ENCODE measurements at places on chromosomes 12 and 14.

- no peak for DNase-seq
Observed at GRCh38 chr12:117733549-117733805, 235.3 kb downstream of the KSR2 start.

GRCh38 chr12:119020406-119021360 is 39.3 kb downstream of the SRRM4 start:
- no peak for DNase-seq

GRCh38 chr12:102918840-102919239 is 1.8 kb upstream of the PAH start:
- no peak for DNase-seq

- no peak for DNase-seq
Observed at GRCh38 chr12:32483499-32483898, 84.1 kb downstream of the FGD4 start.

GRCh38 chr12:50246873-50247612 is 36.3 kb downstream of the LIMA1 start:
- DNase-seq = no peak

- DNase-seq = no peak
Observed at GRCh38 chr14:97298331-97298730, 501.1 kb downstream of the VRK1 start.

- DNase-seq = no peak
Observed at GRCh38 chr14:105258846-105259245, 10.5 kb downstream of the BTBD6 start.

GRCh38 chr12:27709932-27710591 is 570 bp upstream of the MRPS35 start:
- no peak for DNase-seq

DNA sequence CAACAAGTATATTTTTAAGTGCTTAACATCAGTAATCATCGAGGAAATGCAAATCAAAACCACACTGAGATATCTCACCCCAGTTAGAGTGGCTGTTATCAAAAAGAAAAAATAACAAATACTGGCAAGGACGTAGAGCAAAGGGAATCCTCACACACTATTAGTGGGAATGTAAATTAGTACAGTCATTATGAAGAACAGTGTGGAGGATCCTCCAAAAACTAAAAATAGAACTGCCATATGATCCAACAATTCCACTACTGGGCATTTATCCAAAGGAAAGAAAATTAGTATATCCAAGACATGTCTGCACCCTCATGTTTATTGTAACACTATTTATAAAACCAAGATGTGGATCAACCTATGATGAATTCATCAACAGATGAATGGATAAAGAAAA is 149.0 kb upstream of the PWP1 start:
- no peak for DNase-seq

DNA sequence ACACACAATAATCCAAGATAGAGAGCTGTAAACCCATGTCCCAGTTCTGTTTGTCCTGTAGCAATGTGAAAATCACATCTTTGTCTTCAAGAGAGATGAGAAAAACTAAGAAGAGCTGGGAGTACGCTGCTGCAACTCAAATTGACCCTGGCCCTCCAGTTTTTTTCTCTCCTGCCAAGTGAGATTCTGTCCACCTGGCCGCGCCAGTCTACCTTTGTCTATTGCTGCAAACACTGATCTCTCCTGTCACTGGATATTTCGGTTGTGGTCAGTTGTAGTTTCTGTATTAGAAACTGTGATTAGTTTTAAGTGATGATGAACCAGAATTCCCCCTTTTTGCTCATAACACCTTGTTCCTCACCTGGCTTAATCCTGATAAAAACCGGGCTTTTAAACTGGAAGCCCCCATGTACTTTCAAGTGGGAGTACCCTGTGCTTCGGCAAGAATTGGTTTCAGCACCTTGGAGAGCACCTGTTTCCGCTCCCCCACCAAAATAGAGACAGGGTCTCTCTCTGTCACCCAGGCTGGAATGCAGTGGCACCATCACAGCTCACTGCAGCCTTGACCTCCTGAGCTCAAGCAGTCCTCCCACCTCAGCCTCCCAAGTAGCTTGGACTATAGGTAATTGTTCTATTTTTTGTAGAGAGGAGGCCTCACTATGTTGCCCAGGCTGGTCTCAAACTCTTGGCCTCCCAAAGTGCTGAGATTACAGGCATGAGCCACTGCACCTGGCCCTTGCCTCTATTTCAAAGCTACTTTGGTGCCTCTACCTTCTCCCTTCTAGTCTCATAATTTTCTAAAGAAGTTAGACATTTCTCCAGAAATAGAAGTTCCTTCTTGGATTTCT is 156.8 kb downstream of the PHETA1 start:
- DNase-seq = no peak

GRCh38 chr12:30529489-30530269 is 166.0 kb downstream of the IPO8 start:
- DNase-seq = no peak

DNA sequence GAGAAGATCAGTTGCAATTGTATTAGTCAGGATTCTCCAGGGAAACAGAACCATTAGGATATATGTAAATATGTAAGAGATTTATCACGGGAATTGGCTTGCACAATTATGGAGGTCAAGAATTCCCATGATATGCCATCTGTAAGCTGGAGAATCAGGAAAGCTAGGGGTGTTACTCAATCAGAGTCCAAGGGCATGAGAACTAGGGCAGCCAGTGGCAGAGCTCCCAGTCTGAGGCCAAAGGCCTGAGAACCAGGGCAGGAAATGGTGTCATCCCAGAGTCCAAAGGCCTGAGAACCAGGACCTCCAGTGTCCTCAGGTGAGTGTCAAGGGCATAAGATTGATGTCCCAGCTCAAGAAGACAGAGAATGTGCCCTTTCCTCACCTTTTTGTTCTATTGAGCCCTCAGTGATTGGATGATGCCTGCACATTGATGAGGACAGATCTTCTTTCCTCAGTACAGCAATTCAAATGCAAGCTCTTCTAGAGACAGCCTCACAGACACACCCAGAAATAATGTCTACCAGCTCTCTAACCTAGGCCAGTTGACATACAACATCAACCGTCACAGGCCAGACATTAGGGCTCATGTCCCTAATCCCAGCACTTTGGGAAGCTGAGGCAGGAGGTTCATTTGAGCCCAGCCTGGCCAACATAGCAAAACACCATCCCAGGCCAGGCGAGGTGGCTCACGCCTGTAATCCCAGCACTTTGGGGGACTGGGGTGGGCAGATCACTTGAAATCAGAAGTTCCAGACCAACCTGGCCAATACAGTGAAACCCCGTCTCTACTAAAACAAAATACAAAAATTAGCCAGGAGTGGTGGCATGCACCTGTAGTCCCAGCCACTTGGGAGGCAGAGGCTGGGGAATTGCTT is 34.9 kb upstream of the ZNF740 start:
- no peak for DNase-seq

DNA sequence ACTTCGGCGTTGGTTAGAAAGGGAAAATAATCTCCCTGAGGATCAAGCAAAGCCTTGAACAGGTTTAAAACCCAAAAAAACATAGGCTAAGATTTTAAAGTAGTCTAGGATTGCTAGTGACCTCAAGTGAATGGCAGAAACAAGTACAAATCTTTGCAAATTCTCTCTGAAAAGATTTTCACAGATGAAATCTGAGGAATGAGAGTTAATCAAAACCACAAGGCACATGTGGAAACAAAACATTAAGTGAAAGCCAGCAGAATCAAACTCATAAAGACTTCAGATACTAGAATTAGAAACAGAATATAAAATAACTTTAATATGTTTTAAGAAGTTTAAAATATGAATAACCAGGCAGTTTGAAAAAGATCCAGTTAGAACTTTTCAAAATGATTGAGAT is 52.2 kb upstream of the CFL2 start:
- DNase-seq = no peak

DNA sequence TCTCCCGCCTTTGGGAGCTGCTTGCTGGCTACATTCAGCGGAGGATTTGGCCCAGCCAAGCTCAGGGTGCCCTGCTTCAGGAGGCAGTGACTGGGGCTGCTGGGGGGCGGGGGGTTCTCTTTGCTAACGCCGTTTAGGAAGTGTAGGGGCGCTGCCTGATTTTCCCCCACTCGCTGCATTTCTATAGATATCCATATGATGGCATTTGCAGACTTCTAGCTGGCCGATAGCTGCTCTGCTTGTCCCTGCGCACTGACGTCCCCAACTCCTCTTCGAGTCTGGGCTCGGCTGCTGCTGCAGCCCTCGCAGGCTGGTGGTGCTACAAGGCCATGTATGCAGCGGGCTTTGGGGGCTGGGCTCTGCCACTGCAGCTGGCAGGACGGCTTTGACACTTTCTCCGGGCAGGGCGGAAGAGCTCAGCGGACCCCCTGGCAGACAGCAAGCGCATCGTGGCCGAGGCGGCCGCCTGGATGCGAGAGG is 3.1 kb downstream of the LRFN5 start:
- DNase-seq = no peak

Measured in activated T-helper 1 cell treated with Interleukin-2 at 50 U/mL for 16 hours (primary cell).